ENCODE measurements at places on chromosomes 11 and 22.

- no peak for DNase-seq
Measured at GRCh38 chr11:72780296-72781062, 13.4 kb downstream of the STARD10 start.

DNA sequence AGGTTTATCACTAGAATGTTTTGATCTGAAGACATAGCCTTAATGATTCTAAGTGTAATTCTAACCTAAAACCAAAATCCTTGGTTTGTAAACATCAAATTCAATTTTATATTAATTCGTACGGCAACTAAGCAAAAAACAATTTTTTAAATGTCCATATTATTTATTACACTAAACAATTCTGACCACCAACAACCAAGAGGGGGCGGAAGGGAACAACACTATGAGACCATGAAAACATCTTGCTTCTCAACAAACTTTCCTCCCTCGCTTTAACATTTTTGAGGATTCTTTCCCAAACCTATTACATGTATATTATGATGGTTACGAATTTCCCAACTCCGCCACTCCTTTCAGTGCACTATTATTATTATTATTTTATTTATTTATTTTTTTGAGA is 6.5 kb upstream of the UCP2 start:
- peak; percentile 63 for DNase-seq

DNA sequence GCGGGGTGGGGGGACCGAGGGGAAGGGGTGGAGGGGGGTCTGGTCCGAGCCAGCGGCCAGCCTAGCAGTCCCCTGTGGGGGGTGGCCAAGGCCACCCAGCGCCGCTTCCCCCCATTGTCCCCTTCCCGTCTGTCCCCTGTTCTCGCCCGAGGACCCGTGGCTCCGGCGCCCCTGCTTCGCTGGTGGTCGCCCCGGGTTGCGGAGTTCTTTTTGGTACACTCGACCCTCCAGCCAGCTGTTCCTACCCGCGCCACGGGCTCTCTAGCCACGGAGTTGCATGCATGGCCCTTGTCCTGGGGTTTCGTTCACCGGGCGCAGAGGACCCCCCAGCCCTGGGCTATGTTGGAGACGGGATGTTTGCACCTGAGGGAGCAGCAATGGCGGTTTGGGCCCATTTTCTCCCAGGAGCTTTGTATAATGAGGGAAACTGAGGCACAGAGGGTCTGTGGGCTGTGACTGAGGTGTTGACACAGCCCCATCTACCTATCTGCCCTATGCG is 489 bp downstream of the RNF214 start:
- DNase-seq = no peak

GRCh38 chr22:28148816-28149465 is 229.9 kb upstream of the PITPNB start:
- no peak for DNase-seq

DNA sequence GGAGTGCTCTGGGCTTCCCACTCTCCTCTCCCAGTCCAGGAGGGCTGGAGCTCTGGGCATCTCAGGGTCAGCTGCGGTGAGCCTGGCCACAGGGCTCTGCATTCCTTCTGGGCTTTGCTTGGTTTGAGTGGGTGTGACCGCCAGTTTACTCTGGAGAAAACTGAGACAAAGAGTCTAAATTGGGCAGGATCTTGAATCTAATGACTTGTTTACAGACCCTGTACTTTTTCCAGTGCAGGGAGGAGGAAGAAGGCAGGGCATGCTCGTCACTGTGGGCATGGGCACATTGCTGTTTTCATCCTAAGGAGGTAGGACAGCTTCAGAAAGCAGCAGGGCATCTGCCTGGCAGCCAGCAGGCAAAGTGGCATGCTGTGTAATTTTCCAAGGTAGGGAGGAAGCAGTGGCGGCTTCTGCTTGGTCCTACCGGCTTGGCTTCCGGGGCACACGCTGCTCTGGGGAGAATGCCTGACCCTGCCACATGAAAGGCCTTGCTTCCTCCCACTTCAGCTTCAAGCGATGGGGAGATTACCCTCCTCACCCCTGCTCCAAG is 22.9 kb downstream of the FLI1 start:
- no peak for DNase-seq

DNA sequence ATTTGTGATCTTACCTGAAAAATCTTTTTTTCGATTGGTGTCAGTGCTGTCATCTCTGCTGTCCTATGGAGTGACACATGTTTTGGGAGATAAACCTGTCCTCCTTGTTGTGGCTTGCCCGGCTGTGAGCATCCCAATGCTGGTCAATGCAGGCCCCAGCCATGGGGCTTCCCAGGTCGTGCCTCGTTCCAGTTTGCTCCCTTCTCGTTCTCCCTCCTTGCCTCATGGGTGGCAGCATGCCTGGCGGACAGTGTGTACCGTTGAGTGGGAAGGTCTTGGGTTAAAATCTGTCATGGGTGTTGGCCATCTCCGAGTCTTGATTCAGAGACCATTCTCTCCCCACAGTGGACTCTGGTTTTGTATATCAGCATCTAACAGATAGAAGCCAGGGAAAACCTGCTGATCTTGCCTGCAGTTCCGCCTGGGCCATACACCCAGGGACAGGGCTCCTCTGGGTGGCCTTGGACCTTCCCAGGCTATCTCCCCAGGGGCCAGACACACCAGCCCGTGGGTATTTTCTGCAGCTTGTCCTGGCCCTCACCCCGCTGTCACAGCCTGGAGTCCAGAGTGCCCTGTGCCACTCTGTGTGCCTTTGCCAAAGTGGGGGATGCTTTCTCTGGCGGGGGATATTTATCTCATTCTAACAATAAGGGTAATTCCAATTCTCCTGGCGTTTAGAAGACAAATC is 208.1 kb downstream of the TBC1D22A start:
- DNase-seq = no peak
